ENCODE measurements at places on chromosomes 5 and 9. TPM values are rescaled to one million over a fixed set of nuclear protein-coding genes. Genes with fewer than 3 reads are reported as not detected.

- DNase-seq: no peak
Observed at GRCh38 chr5:62786099-62786498, 207.5 kb downstream of the LRRC70 start.

- DNase-seq: no peak
Observed at GRCh38 chr5:14678773-14679334, 14.3 kb downstream of the OTULIN start.

DNA sequence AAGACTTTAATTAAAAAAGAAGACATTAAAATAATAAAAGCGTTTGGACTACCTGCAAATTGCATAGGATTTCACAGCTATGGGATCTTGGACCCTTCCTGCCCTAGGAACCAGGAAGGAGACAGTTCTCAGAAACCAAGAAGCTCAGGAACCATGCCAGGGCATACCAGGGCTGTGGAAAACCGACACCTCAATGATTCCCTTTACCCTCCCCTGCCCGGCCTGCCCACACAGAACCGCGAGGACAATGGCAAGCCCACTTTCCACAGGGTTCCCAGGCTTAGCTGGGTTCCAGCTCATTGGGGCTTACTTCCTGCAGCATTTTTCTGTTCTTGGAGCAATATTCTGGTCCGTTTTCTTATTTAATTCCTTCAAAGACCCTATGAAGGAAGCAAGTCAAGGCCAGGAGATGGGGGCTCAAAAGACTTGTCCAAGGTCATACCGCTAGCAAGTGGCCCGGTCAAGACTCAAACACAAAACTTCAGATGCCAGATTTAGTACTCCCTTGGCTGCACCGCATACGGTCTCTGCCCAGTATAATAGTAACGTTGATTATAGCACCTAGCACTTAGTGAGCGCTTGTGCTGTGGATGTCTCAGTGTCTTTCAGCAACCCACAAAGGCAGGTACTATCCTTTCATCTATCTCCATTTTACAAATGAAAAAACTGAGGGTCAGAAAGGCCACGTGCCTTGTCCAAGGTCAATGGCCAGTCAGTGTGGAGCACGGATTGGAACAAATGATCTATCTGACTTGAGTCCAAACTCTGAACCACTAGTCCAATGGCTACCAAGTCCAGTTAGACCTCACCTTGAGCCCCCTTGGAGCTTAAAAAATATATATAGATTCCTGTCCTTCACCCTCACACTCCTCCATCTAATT, 6.8 kb downstream of the FAT2 start:
- peak; percentile 45 for DNase-seq

- no peak for DNase-seq
Observed at GRCh38 chr9:4760122-4760521, 19.1 kb upstream of the AK3 start.

- no peak for DNase-seq
Observed at GRCh38 chr9:132697230-132697629, 27.0 kb downstream of the GTF3C4 start.

KCNV2 gene
- polyA plus RNA-seq: not detected

AKNA gene
- 2.8 TPM for polyA plus RNA-seq

DNA sequence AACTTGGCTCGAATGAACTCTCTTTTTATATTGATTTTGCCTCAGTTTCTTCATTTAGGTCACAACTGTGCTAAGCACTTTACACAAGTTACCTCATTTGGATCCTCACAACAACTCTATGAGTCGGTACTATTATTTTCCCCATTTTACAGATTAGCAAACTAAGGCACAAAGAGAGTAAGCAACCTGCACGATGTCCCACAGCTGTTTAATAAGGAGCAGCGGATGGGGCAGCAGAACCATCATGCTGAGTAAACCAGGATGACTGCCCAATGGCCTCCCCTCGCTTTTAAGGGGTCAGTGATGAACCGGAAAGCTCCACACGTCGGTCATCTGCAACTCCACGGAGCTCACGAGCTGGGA, 607 bp downstream of the PRELID2 start:
- no peak for DNase-seq

PCDHGA8 gene
- 0.77 TPM for polyA plus RNA-seq

CXXC5 gene
- 16.6 TPM for polyA plus RNA-seq

PPP1R2B gene
- polyA plus RNA-seq: not detected

S100Z gene
- polyA plus RNA-seq: not detected

DNA sequence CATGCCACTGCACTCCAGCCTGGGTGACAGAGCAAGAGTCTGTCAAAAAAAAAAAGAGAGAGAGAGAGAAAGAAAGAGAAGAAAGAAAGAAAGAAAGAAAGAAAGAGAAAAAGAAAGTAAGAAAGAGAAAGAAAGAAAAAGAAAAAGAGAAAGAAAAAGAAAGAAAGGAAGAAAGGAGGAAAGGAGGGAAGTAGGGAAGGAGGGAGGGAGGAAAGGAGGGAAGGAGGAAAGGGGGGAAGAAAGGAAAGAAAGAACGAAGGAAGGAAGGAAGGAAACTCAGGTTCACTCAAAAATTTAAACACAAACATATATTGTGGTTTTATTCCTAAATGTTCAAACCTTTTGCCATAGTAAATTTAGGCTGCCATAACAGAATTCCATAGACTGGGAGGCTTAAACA, 453.0 kb downstream of the SLCO4C1 start:
- no peak for DNase-seq

IFNA13 gene
- polyA plus RNA-seq: not detected

DNA sequence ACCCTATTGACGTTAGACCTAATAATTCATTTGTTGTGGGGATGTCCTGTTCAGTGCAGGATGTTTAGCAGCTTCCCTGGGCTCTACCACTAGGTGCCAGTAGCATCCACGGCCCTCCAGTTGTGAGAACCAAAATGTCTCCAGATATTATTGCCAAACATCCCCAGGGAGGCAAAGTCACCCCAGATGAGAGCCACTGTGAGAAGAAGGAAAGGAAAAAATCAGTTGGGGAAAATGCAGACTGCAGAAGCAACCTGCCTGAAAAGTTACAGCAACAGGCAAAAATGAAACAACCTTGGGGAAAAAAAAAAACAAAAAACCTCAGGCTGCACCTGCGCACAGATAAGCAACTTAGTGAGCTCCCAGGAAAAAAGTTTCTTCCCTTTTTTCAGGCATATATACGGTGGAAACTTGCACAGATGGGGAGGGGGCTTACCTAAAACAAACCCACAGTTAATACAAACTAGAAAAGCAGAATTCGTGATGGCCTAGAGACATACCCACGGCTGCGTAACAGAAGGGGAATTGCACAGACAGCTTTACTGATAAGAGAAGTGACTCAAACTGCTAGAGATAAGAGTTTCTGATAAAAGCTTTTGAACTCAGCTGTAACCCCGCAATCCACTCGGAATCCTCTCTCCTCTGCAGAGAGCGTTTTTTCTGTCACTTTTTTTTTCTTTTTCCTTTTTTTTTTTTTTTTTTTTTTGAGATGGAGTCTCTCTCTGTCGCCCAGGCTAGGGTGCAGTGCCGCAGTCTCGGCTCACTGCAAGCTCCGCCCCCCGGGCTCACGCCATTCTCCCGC, 29.8 kb upstream of the FBP1 start:
- DNase-seq: peak; percentile 54

GRCh38 chr9:35832814-35833213, 3.8 kb downstream of the TMEM8B start:
- no peak for DNase-seq

PCDHGA10 gene
- 0.03 TPM for polyA plus RNA-seq

DNA sequence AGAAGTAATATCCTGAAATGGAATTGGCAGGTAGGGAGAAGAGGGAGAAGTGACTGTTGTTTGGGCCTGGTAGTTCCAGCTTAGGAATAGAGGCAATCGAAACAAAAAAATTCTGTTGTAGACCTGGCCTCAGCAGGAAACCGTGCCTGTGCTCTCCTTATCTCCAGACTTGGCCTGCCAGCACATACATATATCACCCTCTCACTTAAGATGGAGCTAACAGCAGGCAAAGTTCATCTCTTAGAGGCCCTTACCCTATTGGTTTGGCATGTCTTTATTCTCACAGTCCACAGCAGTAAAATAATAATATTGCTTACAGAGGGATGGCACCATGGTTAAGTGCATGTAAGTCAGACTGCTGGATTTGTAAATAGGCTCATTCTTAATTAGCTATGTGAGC, 19.6 kb upstream of the TNC start:
- no peak for DNase-seq

- no peak for DNase-seq
Observed at GRCh38 chr5:111280282-111280951, 56.2 kb downstream of the CAMK4 start.

DNA sequence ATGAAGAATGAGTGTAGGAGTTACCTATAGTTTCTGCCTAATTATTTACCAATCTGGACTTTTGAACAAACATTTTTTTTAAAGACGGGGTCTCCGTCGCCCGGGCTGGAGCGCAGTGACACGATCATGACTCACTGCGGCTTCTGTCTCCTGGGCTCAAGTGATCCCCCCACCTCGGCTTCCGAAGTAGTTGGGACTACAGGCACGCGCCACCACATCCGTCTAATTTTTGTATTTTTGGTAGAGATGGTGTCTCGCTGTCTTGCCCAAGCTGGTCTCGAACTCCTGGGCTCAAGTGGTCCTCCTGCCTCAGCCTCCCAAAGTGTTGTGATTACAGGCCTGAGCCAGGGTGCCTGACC, 1.5 kb downstream of the CTNNA1 start:
- peak; percentile 35 for DNase-seq

DNA sequence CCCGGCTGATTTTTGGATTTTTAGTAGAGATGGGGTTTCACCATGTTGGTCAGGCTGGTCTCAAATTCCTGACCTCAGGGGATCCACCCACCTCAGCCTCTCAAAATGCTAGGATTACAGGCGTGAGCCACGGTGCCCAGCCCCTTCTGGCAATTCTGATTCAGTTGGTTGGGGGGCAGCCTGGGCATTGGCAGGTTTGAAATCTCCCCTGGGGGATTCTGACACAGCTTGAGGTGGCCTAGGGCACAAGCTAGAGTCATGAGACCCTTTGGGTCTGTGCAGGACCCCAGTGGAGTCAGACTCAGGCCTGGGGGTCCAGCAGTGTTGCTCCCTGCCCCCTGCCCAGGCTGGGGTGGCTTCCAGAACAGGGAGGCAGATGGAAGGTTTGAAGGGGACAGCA, 239.8 kb downstream of the PBX3 start:
- no peak for DNase-seq

SRD5A1 gene
- 23.2 TPM for polyA plus RNA-seq

DNA sequence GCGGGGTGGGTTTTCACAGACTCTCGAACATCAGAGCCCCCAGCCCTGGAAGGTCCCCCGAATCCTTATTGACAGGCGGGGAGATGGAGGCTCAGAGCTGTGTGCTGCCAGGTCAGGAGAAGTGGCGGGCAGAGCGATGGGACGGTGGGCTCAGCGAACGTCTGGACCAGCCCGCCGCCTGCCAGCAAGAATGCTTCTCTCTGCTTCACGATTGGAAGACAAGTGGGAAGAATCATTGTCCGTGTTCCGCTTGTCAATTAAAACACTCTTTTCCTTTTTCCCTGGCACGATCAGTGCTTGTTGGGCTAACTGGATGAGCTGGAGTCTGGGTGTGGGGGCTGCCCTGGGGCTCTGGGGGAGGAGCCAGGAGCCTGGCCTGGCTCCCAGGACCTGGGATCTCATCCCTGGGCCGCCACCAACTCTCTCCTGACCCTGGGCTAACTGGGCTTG, 1.6 kb downstream of the COL5A1 start:
- no peak for DNase-seq

GRCh38 chr9:17531642-17532254, 47.1 kb upstream of the SH3GL2 start:
- DNase-seq: peak; percentile 29

DNA sequence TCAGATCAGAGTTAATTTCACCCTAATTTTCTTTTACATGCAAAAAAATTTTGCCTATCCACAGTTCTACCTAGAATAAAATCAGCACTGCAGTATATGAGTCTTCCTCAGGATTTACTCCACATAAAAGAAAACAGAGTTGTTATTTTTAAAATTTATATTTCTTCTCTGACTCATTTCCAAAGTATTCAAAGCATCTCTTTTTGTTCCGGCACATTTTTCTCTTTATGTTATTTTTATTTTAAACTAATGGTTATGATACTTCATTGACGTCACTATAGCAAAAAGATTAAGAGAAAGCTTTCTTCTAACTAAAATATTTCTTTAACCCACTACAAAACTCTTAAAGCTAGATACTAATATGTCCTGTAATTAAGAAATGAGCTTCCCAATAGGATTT, 590.4 kb downstream of the PRELID2 start:
- DNase-seq: no peak
